Activated naive CD4-positive, alpha-beta T cell treated with anti-CD3 and anti-CD28 coated beads, Interleukin-2, amount 50 U/mL, for 16 hours (primary cell): ENCODE measurements at places on chromosomes 6 and 20.

DNA sequence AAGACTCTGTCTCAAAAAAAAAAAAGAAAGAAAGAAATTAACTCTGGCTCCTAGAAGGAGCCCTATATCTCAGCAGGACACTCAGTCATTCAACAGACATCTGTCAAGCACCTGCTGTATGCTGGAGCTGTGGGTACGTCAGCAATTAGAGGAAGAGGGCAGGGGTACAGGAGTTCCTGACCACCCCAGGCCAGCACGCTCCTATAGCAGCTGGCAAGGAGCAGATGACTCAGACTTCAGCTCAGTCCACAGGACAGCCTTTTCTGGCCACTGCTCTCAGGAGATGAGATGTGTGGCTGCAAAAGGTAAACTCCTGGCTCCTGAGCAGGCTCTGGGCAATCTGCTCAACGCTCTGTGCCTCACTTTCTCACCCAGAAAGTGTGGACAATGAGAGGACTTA lies 1.7 kb upstream of the RTEL1 start:
- DNase-seq, result no peak

DNA sequence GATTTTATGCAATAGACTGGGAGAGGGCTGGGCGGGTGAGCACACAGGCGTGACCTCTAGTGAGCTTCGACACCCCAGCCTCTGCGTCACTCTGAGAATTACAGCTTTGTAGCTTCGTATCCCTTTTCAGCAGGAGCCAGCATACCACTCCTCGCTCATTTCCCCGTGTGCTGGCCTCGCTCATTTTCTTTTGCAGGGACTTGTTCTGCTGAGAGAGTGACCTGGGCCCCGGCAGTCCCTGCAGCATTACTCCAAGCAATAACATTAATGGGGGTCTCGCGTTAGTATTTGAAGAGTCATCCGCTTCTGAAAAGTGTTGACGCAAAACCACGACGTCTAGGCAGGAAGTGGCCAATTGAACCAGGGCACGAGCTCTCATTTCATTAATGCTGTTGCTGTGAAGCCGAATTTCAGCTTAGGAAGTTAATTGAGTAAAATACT lies 193.7 kb downstream of the QKI start:
- no peak for DNase-seq

DNA sequence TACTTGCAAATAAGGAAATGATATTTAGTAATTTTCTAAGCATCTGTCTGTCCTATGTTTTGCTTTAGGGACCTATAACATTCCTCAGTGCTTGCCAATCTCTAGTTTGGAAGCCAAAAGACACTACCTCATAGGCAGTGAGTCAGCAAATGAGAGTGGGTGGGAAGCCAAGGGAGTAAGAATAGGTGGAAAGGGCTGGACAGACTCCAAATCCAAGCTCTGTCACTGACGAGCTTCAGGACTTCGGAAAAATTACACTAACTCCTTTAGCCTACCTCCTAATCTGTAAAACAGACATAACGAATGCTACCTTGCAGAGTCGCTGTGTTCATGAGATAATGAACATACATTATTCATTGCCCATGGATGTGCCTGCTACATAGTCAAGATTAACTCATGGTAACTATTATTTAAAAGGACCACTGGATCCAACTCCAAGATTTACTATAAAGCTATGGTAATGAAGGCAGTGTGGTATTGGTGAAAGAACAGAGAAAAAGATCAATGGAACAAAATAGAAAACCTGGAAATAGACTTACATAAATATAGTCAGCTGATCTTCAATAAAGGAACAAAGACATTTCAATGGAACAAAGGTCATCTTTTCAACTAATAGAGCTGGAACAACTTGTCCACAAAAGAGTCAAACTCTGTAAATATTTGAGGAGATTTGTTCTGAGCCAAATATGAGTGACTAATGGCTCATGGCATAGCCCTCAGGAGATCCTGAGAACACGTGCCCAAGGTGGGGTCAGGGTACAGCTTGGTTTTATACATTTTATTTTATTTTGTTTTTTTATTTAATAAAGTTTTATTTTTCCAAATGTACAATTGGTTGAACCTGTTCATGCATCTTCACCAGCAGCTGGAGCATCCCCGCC lies 64.1 kb downstream of the FAM50B start:
- no peak for DNase-seq

GRCh38 chr6:43966374-43966658 lies 160.9 kb downstream of the MRPL14 start:
- DNase-seq, result no peak

- no peak for DNase-seq
Measured at GRCh38 chr6:145643760-145644159, 91.6 kb downstream of the EPM2A start.

- DNase-seq, result no peak
Measured at GRCh38 chr6:2937627-2938003, 33.8 kb downstream of the SERPINB6 start.

GRCh38 chr6:84847390-84848160 lies 83.2 kb upstream of the TBX18 start:
- DNase-seq, result no peak

- DNase-seq, result no peak
Measured at GRCh38 chr6:125157725-125158124, 4.2 kb downstream of the TPD52L1 start.

- DNase-seq, result no peak
Measured at GRCh38 chr6:36076178-36077063, 48.8 kb downstream of the MAPK14 start.

- no peak for DNase-seq
Measured at GRCh38 chr6:163199371-163199770, 215.1 kb upstream of the QKI start.

- DNase-seq, result peak; percentile 32
Measured at GRCh38 chr6:10719296-10719963, 3.4 kb upstream of the TMEM14C start.

- no peak for DNase-seq
Measured at GRCh38 chr6:116106146-116106545, 5.5 kb downstream of the NT5DC1 start.

- DNase-seq, result no peak
Measured at GRCh38 chr6:81849248-81849647, 96.8 kb upstream of the TENT5A start.

GRCh38 chr6:128807577-128807976 lies 75.4 kb upstream of the LAMA2 start:
- DNase-seq, result no peak

- DNase-seq, result no peak
Measured at GRCh38 chr6:41581381-41581991, 35.3 kb downstream of the FOXP4 start.
